NCI-H1436 treated with DMSO at 0.1 percent for 48 hours (cell line): ENCODE measurements at places on chromosomes 16 and 17.

- DNase-seq, result no peak
Measured at GRCh38 chr16:66364117-66364958, 2.2 kb upstream of the CDH5 start.

- DNase-seq, result no peak
Measured at GRCh38 chr16:56964243-56965148, 2.7 kb downstream of the CETP start.

DNA sequence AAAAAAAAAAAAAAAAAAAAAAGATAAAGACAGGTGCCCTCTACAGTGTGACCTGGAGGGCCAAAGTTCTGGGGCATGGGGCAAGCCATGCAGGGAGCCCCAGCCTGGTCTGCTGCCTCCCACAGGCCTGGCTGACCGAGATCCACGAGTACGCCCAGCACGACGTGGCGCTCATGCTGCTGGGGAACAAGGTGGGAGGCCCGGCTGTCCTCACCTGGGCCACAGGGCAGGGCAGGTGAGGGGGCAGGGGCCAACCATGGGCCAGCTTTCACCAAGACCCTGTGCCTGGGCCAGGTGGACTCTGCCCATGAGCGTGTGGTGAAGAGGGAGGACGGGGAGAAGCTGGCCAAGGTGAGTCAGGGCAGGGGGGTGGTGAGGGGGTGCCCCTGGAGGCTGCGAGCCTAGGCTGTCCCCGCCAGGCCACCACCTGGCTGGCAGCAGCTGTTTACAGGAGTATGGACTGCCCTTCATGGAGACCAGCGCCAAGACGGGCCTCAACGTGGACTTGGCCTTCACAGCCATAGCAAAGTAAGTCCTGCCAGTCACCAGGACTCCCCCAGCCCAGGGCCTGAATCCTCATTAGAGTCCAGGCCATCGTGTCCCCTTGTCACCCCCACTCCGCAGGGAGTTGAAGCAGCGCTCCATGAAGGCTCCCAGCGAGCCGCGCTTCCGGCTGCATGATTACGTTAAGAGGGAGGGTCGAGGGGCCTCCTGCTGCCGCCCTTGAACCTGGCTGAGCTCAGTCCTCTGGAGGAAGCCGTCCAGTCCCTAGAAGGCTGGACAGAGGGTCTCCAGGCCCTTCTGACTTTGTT, 2.7 kb upstream of the TRAF7 start:
- no peak for DNase-seq

DNA sequence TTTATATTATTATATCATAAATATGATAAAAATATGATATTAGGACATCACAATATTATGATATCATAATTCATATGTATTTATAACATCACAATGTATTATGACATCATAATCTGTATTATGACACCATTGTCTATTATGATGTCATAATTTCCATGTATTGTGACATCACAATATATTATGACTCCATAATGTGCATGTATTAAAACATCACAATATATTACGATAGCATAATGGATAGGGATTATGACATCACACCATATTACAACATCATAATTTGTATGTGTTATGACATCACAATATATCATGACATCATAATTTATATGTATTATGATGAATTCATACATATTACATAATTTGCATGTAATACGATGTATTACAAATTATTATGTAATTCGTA, 1755.9 kb downstream of the TP53TG3F start:
- DNase-seq, result no peak

- DNase-seq, result no peak
Measured at GRCh38 chr17:79556271-79556670, 54.6 kb downstream of the RBFOX3 start.

DNA sequence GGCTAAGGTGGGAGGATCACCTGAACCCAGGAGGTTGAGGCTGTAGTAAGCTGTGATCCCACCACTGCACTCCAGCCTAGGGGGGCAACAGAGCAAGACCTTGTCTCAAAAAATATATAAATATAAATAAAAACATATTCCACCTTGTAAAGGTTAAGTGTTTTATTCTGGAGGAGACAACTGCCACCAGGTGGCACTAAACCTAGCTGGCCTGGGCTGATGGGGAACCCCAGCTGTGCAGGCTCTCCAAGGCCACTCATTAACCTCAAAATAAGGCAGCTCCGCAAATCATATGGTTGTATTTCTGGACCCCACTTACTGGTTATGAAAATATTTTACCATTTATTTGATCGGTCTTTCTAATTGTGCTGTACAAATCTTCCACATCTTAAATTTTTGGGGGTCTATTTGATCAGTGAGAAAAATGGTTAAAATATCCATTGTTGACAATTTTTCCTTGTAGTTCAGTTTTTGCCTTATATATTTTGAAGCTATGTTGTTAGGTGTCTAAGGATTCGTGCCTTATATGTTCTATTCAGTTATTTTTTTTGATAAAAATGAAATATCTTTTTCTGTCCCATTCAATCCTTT, 8.5 kb upstream of the ICAM2 start:
- no peak for DNase-seq

DNA sequence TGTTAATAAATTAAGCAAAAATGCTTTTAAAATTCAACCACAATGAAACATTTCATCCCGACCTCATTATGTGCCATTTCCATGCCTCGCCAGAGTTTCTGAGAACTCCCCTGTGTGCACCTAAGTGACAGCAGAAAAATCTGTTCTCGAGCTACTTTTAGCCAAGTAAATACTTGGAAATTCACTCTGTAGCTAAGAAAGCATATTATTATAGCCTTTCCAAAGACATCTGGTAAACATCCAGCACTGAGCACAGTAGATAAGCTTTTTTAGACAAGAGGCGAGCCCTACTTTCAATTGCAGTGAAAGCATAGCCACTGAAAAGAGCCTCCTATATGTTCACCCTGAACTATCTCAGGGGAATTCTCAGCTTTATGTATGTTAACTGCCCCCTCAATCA, 242.8 kb upstream of the PSMD7 start:
- DNase-seq, result no peak

DNA sequence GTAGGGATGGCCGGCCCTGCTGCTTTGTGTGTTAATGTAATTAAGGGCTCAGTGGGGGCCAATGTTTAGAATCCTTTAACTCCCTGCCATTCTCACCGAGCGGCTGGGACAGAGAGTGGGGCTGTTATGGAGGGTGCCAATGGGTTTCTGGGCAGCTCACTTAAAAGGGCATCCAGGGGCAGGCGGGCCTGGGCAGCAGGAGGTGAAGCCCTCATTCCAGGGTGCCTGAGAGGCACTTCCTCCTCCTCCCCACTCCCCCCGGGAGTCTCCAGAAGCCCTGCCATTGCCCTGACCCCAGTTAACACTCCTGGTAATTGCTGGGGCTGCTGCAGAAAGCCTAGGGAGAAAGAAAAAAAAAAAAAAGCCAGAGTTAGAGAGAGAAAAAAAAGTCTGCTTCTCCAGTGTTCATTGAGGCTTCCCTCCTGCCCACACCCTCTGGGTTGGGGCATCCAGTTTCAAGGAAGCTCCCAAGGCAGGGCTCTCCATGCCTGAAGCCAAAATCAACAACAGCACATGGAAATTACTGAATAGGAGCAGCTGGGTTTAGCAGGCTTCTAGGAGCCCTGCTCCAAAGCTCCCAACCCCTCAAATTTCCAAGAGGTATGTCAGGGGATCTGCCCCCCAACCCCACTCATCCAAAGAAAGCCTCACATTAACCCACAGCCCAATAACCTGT, 28.0 kb downstream of the CUEDC1 start:
- DNase-seq, result no peak

DNA sequence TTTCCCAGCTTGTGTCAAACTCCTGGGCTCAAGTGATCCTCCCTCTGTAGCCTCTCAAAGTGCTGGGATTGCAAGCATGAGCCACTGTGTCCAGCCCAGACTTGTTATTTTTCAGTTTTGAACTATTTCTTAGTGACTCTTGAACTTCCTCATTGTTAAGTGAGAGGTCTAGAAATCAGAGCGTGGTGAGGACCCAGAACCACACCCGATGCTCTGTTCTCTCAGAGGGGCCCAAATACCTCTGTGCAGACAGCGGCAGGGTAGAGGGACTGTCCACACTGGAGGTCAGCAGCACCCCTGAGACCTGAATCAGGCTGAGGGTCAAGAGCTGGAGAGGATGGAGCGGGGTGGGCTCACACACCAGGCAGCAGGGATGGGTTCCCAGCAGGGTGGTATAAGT, 47.7 kb upstream of the MEAK7 start:
- DNase-seq, result no peak

- no peak for DNase-seq
Measured at GRCh38 chr17:17700251-17700969, 19.2 kb downstream of the RAI1 start.

DNA sequence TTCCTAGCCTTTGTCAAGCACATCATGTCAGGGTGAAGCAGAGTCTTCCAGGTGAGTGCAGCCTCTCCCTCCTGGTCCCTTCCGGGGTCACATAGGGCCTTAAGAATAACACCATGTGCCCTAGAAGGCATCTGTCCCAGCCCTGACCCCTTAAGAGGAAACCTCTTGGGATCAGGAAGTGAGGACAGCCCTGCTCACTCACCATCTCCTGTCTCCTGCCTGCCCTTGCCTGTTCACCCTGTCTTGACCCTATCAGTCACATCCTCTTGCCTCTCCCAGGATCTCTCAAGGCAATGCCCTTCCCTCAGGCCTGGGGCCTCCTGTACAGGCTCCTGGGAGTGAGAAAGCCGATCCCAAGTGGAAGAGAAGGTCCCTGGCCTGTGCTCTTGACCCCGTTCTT, 13.9 kb downstream of the MYL4 start:
- DNase-seq, result no peak

- DNase-seq, result no peak
Measured at GRCh38 chr17:32266051-32266388, 388 bp downstream of the RHBDL3 start.

DNA sequence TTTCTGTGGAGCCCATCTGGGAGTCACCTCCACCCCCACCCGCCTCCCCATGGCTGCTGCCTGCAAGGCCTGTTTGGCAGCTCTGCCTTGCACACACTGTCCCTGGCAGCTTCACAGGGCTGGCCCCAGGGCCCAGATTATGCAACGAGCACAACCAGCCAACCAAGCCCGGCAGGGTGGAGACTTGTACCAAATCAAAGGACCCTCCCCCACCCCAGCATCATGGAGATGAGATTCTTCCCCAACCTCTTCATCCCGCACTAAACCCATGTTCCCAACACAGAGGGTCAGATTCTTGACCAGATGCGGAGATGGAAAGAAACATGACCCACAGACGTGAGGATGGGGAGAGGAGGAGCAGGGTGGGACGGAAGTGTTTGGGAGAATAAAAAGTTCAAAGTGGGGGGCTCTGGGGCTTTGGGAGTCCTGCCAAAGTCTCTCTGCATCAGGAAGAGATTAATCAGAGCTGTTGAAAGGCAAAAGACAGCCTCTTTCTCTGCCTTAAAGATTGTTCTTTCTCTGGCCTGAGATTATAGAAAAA, 3.8 kb downstream of the SMARCD2 start:
- DNase-seq, result no peak

GRCh38 chr17:6642592-6642991, 1.7 kb downstream of the TXNDC17 start:
- DNase-seq, result no peak

DNA sequence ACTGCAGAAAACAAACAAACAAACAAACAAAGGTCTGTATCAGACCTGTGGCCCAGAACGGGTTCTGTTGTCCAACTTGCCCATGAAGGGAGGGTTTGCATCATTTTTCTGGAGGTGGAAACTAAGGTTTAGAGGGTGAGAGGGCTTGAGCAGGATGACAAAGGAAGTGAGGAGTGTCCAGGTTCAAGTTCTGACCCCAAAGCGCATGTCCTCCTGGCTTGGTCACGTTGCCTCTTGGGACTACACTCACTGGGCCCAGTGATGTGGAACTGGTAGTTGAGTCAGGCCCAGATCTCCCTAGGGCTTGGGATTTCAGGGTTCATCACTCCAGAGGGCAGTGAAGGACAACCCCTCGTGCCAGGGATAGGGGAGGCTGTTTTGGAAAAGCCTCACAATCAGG, 1.8 kb downstream of the SREBF1 start:
- no peak for DNase-seq

DNA sequence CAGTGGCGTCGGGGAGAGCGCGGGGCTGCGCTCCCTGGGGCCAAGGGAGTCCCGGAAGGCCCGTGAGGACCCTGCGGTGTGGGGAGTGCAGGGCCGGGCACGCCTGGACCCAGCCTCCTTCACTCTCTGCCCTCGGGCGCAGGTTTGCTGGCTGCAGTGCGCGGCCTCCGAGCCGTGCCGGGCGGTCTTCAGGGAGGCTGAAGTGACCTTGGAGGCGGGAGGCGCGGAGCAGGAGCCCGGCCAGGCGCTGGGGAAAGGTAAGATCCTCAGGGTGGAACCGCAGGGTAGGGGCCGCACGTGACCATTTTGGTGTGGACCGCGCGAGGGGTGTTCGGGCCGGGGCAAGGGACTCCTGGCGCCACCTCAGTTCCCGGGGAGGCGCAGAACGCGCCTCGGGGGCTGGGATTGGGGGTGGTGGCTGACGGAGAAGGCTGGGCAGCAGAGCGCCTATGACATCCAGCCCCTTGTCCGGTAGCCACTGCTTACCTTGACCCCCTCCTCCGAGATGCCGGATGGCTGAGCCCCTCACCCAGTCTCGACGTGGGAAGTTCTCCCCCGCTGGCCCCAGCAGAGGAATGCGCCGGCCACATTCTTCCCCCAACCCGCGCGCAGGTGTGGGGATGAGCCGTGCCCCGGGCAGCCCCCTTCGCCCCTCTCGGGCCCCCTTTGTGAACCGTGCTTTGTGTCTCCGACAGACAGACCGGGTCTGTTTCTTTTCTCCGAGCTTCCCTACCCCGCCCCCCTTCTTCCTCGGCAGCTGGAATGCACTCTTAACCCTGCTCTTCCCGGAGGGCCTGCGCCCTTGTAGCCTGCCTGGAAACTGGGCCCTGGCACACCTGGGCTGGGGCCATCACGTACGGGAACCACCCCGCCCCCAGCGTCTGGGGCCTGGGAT, 631 bp downstream of the CDH3 start:
- DNase-seq, result no peak

DNA sequence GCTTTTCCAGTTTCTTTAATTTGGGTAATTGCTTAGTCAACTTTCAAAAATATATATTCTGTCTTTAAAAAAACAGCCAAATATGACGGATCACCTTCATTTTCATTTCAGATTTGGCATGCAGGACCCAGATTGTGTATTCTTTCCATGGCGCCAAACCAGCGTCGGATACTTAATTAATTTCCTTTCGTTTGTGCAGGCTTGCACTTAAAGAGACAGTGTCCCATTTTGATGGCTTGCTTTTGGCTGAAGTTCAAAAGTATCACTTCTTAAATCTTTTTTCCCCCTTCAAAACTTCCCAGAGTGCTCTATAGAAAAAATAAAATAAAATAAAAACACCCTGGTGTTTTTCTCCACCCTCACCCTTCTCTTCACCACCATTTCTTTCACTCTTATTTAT, 394.5 kb upstream of the SOX9 start:
- DNase-seq, result no peak

DNA sequence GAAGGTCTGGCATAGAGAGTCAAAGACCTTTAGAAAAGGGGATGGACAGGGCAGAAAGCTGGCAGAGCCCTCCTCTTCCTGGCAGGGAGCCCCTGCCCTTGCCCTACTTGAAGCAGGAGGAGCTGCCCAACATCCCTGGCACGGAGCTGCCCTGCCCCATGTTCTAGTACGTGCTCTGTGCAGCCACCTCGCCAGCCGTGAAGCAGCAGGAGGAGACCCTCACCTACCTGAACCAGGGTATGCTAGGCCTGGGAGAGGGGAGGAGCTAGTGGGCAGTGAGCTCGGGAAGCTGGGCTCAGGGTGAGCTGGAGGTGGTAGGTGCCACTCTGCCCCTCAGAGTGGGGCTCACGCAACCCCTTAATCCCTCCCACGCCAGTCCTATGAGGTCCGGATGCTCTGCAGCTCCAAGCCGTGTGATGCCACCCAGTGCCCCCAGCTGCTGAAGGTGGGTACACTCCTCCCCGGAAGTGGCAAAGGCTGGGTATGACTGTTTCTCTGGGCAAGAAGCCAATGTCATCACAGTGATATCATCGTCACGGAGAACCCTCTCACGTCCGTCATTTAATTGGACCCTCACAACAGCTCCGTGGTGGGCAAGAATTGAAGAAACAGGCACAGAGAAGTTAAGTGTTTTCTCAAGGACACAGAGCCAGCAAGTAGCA, 12.7 kb upstream of the STAC2 start:
- peak; percentile 72 for DNase-seq
